ENCODE measurements at places on chromosomes 11 and 22. TPM values are rescaled to one million over a fixed set of nuclear protein-coding genes. Genes with fewer than 3 reads are reported as not detected.

The MN1 gene
- total RNA-seq: 0.36 TPM

DNA sequence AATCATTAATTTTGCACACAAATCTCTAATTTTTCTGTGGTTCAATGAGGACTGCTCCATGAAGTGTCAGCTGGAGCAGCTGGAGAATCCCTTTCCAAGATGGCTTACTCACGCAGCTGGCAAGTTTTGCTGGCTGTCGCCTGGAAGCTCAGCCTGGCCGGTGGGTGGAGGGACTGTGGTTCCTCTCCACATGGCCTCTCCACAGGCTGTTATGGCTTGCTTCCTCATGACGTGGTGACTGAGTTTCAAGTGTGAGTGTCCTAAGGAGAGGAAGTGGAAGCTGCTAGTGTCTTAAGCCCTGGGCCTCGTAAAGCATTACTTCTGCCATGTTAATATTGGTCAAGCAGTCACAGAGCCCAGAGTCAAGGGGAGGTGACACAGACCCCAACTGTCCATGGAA is 14.0 kb upstream of the NRIP3 start:
- no peak for DNase-seq

DNA sequence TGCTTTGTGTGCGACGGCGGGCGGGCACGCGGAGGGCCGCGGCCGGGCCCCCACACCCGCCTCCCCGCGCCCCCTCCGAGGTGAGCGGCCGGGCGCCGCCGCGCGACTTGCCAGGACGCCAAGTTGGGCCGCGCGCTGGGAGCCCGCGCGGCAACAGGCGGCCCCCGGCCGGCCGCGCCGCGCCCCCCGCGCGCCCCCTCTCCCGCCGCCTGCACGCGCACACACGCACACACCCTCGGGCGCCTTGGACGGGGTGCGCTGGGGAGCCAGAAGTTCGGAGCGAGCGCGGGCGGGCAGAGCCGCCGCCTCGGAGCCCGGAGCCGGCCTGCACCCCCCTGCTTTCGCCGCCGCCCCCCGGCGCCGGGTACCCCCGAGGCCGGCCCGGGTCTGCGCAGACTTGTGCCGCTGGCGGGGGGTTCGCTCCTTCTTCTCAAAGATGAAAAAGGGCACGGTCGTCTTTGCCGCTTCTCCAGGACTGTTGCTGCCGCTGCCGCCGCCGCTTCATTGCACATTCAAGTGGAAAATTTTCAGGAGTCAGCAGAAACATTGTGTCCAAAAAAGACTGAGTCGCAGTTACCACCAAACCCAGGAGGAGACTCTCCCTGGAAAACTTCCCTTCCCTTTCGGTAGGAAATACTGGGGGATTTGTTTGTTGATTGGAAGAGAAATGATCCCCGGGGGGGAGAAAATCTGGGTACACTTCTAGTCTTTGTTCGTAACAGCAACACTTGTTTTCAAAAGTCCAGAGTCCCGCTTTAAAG is 895 bp downstream of the TEAD1 start:
- no peak for DNase-seq

DNA sequence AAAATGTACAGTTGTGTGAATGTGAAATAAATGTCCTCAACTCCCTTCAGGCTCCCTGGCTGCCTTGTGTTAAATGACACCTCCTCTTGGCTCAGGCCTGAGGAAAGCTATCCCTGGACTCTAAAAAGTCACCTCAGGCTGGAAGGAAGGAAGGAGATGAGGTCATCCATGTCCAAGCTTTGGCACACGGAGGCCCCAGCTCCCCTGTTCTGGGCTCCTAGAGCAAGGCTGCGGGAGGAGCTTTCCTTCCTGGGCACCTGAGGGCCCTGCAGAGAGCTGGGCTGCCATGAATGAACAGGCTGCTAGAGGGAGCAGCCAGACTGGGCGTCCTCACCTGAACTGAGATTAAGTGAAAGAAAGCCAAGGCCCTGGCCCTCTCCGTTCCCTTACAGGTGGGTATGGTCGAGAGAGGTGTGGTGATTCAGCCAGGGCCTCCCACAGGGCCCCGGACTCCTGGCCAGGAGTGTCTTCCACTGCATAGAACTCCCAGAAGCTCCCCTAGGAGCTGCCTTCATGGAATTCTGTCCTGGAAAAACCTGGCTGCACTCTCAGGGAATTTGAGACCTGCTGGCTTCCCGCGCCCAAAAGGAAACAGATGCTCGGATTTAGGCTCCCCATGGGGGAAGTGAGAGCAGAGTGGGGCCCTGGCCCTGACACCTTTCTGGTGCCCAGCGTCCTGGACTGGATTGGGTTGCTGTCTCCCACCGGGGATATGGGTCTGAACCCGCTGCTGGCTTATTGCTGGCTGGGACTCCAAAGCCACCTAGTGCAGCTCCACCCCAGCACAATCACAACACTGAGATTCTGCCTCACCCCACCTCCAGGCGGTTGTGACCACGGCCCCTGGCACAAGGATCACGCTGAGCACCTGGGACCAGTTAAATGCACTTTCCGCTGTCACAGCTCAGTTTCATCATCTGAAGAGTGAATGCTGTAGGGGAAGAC is 22.2 kb downstream of the MYBPC3 start:
- DNase-seq: no peak

DNA sequence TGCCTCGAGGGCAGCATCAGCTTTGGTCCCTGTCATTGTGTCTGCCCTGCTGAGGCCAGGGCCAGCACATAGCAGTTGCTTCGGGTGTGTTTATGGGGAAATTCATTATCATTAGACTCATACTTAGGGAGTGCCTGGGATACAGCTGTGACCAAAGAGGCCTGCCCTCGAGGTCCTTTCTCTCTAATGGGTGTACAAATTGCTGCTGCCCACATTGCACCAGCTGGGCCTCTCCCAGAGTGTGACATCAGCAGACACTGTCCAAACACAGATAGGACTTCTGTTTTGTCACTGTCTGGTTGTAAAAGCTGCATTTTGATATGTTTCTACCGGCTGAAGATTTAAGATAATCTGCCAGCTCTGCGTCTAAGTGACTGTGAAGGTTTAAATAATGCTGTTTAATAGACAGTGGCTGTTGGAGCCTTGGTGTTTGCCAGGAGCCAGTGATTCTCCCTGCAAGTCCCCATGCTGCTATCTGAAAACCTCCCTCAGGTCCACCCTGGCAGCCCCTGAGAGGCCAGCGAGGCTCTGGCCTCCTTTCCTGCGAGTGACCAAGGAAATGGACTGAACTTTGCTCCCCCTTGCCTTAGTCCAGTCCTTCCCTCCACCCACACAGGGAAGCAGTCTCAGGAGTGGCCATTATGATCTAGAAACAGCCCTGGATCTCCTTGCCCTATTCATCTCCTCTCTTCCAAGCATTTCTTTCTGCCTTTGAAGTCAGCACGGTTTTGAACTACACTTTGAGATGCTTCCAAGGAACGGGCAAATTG is 505.2 kb downstream of the TBC1D22A start:
- DNase-seq: no peak

GRCh38 chr11:44467413-44467812 is 98.0 kb upstream of the CD82 start:
- no peak for DNase-seq

- no peak for DNase-seq
Observed at GRCh38 chr11:2885017-2885677, 428 bp downstream of the CDKN1C start.

DNA sequence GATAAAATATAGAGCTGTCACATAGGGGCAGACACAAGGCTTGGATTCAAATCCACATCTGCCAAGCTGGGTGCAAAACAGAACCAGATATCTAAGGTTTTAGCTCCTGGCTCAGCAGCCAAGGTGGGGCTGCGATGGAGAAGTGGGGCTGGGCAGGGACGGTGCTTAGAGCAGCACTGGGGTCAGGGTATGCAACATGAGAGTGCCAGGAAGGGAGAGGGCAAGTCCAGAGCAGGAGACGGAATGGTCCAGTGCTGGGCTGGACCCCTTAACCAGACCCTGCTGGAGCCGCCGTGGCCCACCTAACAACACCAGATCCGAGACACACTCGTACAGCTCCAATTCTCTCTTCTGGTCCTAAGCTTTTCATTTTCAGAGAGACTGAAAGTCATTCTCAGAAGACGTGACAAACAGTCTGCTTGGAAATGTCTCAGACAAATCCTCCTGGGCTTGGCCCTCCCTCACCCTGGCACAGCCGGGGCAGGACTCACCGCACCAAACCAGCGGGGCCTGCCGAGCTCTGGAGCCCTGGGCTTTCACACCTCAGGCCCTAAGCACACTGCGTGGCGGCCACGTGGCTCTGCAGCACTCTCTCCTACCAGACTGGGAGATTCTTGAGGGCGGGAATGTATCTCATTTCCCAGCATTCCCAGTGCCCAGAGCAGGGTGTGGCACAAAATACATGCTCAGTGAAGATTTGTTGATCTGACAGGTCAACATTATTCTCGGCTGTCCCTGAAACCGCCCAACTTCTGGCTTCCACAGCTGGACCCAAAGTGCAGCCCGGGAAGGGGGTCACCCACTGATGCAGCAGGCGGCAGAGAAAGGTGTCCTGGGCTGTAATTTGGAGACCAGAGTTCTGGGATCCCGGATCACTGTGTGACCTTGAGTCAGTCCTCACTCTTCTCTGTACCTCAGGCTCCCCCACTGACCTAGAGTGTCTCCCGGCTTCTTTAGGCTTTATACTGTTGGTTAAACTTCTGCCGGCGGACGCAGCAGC is 11.6 kb downstream of the LRRC32 start:
- DNase-seq: no peak

- DNase-seq: no peak
Observed at GRCh38 chr11:105741488-105742020, 131.7 kb downstream of the GRIA4 start.

- DNase-seq: no peak
Observed at GRCh38 chr11:64969209-64969608, 2.7 kb downstream of the MAJIN start.

DNA sequence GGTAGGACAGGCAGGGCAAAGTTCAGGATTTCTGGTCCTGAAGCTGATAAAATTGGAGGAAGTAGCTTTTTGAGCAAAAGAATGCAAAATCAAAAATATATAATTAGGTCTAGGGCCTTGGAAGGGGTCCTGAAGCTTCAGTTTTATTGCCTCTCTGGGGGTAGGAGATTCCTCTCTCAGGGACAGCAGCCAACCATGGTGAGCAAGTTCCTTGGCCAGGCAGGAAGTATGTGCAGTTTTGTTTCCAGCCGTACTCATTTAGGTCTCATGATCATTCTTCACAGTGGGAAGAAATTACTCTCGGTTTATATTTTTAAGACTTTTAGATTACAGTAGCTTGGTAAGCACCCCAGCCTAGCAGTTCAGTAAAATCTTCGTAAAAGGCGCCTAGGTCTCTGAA is 2.9 kb upstream of the RAB38 start:
- no peak for DNase-seq

DNA sequence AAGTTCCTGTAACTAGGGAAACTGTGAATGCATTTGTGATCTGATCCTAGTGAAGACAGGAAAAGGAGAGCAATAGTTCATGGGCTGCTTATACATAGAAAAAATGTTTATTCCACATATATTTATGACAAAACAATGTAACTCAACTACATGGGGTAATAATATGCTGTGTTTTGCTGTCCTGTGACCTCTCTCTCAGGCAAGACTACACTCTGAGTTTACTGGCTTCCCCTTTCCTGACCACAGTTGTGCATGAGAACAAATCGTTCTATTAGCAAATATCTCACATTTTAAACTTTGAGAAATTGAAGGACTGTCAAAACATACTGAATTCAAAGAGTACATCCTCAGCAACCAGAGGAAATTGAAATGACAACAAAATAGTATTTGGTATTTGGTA is 161.9 kb upstream of the TRPC6 start:
- DNase-seq: no peak
